ENCODE measurements at places on chromosomes 1 and 21.

GRCh38 chr1:18653367-18653766, 22.7 kb downstream of the PAX7 start:
- no peak for DNase-seq

- DNase-seq = no peak
Observed at GRCh38 chr1:244820131-244820530, 15.3 kb upstream of the COX20 start.

GRCh38 chr1:236063919-236064673, 794 bp downstream of the NID1 start:
- DNase-seq = peak; percentile 94

DNA sequence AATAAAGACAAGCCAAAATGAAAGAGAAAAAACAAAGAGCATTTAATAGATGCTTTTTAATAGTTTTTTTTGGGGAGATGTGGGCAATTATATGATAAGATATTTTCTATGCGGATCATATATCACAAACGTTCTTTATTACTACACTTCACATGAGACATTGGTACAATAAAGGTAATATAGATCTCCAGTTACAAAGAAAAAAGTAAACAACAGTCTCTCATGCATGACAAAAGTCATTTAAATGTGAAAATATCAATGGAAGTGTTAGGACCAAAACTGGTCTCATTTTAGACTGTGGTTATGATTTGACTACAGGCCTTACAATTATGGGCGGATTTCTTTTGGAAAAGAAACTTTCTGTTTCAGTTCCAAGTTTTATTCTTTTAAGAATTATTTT, 687.0 kb downstream of the ADGRL2 start:
- DNase-seq = no peak

DNA sequence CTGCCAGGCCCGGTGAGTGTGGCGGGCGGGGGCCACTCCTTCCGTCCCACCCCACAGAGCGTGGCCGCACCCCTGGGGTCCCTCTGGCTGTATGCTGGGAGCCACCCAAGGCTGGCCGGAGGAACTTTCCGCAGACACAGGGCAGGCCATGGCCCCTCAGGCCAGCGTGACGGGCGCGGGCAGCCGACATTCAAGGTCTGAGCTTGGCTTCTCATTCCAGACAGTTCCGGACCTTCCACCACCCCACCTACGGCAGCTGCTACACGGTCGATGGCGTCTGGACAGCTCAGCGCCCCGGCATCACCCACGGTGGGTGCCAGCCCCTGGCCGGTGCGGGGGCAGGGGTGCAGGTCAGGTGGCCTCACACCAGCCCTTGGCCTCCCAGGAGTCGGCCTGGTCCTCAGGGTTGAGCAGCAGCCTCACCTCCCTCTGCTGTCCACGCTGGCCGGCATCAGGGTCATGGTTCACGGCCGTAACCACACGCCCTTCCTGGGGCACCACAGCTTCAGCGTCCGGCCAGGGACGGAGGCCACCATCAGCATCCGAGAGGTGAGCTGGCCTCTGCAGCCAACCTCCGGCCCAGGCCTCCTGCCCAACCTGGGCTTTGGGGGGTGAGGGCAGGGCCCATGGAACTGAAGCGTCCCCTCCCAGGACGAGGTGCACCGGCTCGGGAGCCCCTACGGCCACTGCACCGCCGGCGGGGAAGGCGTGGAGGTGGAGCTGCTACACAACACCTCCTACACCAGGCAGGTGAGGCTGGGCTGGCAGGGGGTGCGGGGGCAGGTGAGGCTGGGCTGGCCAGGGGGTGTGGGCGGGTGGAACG, 7.3 kb downstream of the SCNN1D start:
- DNase-seq = no peak

GRCh38 chr1:197806718-197807117, 31.4 kb upstream of the DENND1B start:
- no peak for DNase-seq

DNA sequence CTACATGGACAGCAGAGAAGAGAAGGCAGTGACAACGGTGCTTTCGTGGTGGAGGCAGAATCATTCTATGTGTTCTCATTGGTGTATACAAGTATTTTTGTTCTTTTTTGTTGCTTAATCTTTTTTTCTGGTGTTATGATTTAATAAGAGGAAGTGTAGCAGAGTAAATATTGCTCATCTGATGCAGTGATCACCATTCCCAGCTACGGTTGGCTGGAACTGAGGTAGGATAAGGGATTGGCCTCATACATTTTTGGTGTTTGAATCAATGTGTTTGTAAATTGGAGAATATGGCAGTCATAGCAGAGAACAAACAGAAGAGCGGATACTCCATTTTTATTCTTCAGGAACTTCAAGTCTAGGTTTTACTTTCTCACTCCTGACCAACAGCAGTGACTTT, 76.6 kb downstream of the UBE2U start:
- DNase-seq = no peak

DNA sequence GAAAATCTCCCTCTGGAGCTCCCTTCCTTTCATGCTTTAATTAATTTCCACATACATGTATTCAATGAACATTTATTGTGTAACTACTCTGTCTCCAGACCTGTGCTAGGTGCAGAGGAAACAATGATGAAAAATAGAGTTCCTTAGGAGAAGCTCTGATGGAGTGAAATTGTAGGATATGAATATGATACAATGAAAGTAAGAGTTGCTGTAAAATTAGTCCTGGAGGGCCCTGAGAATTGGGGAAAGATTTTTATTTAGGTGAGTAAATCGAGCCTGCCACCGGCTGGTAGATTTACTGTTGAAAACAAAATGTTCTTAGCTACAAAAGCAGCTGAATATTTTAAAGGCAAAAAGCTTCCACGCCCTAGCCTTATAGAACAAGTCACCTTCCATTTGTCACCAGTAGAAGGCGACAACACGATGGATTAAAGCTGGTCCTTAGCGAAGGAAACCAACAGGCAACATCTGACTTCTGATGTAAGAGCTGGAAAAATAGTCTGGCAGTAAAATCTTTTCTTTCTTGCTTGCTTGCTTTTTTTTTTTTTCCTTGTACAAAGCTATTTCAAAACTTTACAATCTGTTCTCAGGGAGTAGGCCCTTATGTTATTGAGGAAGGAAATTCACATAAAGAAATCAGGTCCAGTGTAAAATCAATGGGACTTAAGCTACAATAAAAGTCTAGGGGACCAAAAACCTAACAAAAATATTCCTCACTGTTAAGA, 82.0 kb upstream of the ROR1 start:
- DNase-seq = peak; percentile 88

GRCh38 chr1:153790966-153791647, 15.9 kb downstream of the SLC27A3 start:
- peak; percentile 88 for DNase-seq

GRCh38 chr1:157380523-157380922, 171.8 kb downstream of the FCRL5 start:
- DNase-seq = no peak

GRCh38 chr1:50930193-50930592, 29.9 kb downstream of the FAF1 start:
- no peak for DNase-seq

DNA sequence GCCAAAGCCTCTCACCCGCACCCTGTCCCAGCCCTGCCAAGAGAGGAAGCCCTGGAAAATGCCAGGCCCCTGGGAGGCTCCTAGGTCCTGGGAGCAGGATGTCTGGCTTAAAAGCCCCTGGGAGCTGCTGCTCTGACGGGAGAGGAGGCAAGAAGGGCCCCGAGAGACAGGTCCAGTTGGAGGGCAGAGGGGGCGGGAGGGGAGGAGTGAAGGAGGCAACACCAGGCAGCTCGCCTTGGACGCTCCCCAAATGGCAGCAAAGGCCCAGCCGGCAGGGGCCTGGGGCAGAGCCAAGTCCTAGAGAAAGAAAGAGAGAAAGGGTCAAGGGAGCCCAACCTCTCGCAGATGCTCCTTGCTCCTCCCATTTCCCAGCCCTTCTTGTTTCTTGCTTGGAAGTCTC, 6.8 kb downstream of the ETV3L start:
- peak; percentile 80 for DNase-seq

- peak; percentile 86 for DNase-seq
Observed at GRCh38 chr1:161177112-161177935, at the start of gene B4GALT3. TSS of gene B4GALT3 (minus strand) at chr1:161177507. CDS start at chr1:161176060, 1,447 bp downstream.

GRCh38 chr21:34594566-34595234, 20.2 kb downstream of the RCAN1 start:
- no peak for DNase-seq

DNA sequence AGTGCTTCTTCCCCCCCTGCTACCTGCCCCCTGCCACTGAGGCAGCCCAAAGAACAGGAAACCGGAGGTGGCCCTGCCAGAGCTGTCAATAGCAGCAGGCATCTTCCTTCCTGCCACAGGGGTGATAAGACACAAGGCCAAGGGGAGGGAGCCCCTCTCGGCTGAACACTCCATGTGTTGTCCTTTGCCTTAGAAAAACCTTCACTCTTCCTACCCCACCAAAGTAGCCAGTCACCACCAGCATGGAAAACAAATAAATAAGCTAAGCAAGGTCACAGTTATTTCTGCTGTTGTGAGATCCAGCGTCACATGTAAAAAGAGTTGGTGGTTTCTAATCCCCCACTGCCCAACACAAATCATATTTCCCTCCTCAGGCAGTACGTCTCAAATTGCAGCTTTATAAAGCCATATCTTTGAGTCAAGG, 104.8 kb upstream of the DPT start:
- peak; percentile 40 for DNase-seq

GRCh38 chr1:70455291-70455690, 44.2 kb downstream of the CTH start:
- DNase-seq = no peak

- no peak for DNase-seq
Observed at GRCh38 chr1:209363112-209363511, 220.4 kb upstream of the CAMK1G start.

DNA sequence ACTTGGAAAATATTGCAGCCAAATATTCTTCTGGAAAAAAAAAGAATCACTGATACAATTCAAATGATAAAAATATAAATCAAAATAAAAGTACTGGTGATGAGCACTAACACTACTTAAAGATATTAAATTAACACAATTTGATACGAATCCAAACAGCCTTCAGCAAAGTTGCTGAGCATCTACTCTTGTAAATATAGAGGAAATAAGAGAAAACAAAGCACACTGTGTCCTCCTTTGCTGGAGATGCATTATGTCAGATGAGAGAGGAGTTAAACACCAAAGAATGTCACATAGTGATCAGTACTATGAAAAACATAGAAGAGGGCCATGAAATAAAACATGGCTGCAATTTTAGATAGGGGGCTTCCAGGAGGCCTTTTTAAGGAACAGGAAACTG, 177.4 kb upstream of the RNPC3 start:
- no peak for DNase-seq

DNA sequence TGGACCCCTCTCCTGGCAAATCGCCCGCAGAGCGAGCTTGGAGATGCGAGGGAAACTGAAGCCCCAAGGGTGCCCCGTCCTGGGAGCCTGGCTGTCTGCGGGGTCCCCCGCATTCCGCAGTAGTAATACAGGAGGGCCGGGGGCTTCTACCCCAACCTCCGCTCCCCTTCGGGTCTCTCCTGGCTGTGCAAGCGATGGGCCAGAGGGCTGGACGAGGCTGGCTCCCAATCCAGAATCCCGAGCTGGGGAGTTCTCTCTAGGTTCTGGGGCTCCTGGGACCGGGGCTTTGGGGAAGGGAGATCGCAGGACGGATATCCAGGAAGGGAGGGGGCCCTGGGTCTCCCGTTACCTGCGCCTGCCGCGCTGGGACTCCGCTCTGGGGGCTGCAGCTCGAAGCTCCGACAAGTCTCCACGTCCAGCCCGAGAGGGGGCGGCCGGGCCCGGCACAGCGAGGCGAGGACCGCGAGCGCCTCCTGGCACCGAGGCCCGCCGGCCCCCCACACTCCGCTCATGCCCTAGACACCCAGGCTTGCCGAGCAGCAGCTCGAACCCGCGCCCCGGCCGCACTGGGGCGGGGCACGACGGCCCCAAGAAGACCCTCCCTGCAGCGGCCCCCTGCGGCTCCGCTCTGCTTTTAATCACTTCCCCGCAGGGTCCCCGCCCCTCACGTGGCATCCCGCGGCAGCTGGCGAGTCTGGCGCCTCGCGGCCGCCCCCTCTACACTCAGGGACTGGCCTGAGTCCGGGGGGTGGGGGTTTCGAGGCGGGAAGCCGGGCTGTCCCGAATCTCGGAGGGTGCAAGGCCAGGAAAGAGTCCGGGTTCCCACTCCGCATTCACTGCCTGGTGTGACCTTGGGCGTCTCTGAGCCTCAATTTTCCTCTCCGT, at the start of gene SYT6:
Gene SYT6, minus strand, starts transcription at position 609 of the 885 bp plus-strand sequence. Its CDS starts 97 bp downstream, at position 512.
- DNase-seq = peak; percentile 73

DNA sequence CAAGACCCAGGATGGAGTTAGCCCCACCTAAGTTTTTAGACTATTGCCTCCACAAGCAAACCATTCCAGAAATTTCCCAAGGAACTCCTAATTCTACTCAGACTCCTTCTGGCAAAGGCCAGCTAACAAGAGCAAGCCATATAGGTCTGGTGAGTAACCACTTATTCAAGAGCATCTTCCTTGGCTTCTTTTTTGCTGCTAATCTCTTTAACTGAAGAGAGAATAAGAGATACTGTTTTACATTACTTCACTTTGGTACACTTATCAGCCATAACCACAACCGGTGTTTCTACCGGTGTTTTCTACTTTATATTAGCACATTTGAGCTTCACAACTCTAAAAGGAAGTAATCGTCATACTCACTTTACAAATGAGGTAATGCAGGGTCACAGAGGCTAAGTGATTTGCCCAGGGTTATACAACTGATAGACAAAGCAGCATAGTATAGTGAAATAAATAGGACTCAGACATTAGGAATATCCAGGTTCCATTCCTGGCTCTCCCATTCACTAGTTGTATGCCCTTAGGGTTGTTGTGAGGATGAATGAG, 1.7 kb upstream of the EPS15 start:
- DNase-seq = no peak

DNA sequence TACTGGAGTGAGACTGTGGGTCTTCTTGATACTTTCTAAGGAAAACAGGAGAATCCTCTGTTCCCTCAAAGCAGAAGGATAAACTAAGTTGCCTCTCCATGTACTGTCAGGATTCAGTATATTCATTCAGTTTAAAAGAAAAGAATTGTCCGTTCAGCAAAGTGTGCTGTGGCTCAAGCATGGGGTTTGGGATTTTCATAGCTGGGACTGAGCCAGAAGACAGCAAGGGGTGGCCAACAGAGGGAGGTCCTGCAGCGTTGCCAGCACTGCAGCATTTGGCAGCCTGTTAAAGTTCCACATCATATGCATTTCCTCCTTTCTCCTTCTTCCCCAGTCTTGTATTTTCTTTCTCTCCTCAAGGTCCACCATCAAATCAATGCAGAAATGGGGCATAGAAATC, 75.1 kb downstream of the DTL start:
- DNase-seq = peak; percentile 86

- DNase-seq = no peak
Observed at GRCh38 chr1:32485554-32486255, 20.8 kb downstream of the ZBTB8B start.

- DNase-seq = no peak
Observed at GRCh38 chr1:239993366-239993765, 98.3 kb upstream of the FMN2 start.

- DNase-seq = no peak
Observed at GRCh38 chr1:70627910-70628309, 216.8 kb downstream of the CTH start.

DNA sequence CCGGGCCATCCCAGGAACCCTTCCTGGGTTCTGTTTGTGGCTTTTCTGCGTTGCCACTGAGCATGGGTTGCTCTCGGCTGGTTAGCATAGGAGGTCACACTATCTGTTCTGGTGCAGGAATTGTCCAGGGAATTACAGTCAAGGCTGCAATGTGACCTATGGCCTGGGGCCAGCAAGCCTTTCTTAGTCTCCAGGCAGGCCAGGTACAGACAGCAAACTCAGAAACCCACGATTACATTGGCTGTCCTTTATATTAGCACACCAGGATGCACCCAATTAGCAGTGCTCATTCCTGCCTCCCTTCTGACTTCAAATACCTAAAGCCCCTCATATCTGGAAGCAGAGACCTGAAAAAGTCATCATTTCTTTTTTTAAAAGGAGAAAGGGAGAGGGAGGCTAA, 55.2 kb downstream of the CD247 start:
- no peak for DNase-seq

All from lung (tissue), 17 donors.